ENCODE measurements at places on chromosomes 13 and 19.

GRCh38 chr19:13610039-13610691, 103.9 kb upstream of the CACNA1A start:
- no peak for DNase-seq

GRCh38 chr19:3699741-3700241, 477 bp downstream of the PIP5K1C start:
- DNase-seq = no peak

GRCh38 chr13:27353166-27353583, 71.2 kb upstream of the GTF3A start:
- DNase-seq = no peak

GRCh38 chr19:49758292-49758691, 4.8 kb downstream of the TSKS start:
- DNase-seq = no peak

GRCh38 chr19:38850976-38851621, 1.3 kb upstream of the HNRNPL start:
- DNase-seq = no peak

DNA sequence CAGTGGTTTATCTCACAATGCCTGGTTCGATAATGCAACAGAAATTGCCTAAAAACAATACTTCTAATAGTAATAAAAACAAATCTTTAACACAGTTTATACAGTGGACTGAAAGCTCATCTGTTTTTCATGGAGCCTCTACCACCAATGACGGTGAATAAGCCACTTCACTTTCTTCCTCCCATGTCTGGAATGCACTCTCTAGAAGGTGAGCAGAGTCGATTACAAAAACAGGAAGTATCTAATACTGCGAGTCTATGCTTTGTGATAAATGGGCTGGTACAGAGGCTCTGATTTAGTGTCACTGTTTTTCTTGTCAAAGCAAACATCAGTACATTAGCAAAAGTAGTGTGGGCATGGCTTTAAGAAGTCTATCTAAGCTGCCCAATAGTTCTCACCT, 1348.6 kb upstream of the SLC10A2 start:
- no peak for DNase-seq

DNA sequence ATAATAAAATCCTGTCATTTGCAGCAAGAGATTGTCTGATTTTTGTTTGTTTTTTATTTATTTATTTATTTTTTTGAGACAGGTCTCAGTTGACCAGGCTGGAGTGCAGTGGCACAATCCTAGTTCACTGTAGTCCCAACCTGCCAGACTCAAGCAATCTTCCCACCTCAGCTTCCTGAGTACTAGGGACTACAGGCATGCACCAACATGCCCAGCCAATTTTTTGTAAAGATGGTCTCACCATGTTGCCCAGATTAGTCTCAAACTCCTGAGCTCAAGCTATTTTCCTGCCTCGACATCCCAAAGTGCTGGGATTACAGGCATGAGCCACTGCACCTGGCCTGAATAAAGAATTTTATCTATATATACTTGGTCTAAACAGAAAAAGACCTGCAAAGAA, 17.6 kb downstream of the ZNF233 start:
- DNase-seq = no peak

- DNase-seq = no peak
Measured at GRCh38 chr19:13085666-13086065, 17.0 kb downstream of the LYL1 start.

DNA sequence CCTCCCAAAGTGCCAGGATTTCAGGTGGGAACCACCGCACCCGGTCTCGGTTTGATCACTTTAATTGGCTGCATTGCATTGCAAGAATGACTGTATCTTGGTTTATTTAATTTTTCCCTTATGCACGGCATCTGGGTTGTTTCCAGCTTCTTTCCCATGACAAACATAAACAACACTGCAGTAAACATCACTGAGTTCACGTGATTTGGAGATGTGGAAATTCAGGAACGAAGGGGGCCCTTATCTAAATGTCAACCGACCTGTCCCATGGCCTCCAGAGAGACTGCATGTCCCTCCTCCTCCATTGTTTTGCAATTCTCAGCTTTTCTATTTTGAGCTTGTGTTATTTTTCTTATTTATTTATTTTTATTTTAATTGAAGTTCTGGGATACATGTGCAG, 14.4 kb upstream of the SULT2B1 start:
- no peak for DNase-seq

GRCh38 chr19:55716531-55716930, 21.7 kb downstream of the NLRP9 start:
- DNase-seq = no peak

GRCh38 chr13:73983109-73983508, 151.1 kb downstream of the KLF12 start:
- DNase-seq = no peak

DNA sequence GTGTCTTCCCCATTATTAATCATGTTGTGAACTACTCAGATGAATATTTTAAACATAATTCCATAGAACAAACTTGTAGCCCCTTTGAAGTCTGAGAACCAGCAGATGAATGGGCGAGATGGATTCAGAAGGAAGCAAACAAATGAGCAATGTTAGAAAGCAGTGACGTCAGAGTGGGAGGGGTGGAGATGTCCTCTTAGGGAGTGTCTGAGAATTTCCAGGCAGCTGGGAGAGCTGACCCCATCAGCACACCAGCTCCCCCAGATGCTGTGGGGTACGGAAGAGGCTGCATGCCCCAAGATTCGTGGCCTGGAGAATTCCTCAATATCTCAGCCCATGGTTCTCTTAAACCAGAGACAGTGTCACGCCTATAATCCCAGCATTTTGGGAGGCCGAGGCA, 68.6 kb downstream of the DPF1 start:
- no peak for DNase-seq

DNA sequence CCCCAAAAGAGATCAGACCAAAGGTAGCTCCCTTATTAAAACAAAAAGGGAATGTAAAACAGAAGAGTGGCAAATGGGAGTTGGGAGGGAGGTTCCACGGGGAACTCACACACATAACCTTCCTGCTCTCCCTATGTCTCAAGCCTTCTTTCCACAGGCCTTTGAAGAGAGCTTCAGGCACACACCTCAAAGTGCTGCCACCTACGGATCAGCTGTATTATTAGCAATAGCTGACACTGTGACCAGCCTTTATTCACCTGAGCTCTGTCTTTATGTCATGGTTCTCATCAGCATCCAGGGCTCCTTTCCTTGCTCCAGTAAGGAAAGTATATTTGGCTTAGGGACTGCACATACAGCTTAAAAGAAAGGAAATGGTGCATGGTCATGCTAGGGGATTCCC, 11.3 kb downstream of the ZNF571 start:
- DNase-seq = no peak

GRCh38 chr13:76239031-76239680, 603.0 kb downstream of the LMO7 start:
- no peak for DNase-seq

- DNase-seq = no peak
Measured at GRCh38 chr13:114089751-114090400, 42.5 kb downstream of the RASA3 start.

GRCh38 chr19:37251308-37252229, 33.6 kb downstream of the ZNF383 start:
- DNase-seq = no peak

- no peak for DNase-seq
Measured at GRCh38 chr13:21677075-21677623, 6.3 kb downstream of the FGF9 start.

DNA sequence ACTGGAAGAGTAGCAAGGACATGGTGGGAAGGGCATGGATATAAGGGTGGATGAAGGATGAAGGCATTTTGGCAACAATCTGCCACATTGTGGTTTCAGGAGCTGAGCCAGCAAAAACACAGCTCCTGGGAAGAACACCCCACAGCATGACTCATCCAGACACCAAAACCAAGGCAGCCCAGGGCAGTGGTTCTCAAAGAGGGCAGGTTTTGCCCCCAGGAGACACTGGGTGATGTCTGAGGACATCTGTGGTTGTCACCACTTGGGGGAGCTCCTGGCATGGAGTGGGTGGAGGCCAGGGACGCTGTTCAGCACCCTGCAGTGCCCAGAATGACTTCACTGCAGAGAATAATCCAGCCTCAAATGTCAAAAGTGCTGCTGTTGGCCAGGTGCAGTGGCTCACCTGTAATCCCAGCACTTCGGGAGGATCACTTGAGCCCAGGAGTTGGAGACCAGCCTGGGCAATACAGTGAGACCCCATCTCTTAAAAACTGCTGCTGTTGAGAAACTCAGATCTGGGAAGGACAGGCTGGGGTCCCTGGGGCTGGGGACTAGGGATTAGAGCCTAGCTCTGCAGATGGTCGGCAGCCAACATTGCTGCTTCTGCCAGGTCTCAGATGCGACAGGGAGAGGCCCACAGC, 16.1 kb downstream of the ZFR2 start:
- no peak for DNase-seq

DNA sequence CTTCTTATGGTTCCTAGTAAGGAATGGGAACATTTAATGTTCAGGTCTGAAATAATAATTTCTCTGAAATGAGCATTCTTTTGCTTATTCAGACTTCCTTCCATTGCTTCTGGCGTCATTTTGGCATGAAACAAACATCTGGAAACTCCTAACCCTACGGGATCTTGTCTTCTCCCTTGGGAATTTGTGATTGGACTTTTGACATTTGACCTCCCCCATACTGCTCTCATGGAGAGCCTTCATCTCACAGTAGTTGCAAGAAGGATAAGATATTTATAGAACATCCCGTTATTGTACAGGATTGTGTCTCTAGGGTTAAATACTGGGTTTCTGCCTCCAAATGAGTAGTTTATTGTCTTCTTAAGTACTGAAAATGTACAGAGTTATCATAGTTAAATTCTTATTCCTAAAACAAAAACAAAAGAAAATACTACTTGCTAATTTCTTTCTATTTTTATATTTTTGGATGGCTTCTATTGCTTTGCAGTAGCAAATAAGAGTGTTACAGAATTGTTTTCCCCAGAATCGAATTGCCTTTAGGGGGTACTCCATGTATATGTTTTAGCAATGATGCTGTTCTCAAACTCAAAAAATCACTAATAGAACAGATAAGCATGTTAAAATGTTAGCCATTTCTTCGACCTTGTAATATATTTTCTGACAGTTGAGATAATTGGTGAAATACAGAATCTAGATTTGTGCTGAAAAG, 366.8 kb downstream of the DLEU7 start:
- no peak for DNase-seq

DNA sequence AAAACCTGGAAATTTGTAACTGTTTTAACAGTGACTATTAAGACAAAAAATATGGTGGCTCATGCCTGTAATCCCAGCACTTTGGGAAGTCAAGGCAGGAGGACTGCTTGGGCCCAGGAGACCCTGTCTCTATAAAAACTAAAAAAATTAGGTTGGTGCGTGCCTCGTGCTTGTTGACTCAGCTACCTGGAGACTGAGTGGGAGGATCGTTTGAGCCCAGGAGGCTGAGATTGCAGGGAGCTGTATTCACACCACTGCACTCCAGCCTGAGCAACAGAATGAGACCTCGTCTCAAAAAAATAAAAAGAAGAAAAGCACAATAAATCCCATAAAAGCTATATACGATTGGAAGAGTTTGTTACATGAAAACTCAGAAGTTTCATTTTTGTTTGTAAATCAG, 23.7 kb downstream of the KLF5 start:
- no peak for DNase-seq

DNA sequence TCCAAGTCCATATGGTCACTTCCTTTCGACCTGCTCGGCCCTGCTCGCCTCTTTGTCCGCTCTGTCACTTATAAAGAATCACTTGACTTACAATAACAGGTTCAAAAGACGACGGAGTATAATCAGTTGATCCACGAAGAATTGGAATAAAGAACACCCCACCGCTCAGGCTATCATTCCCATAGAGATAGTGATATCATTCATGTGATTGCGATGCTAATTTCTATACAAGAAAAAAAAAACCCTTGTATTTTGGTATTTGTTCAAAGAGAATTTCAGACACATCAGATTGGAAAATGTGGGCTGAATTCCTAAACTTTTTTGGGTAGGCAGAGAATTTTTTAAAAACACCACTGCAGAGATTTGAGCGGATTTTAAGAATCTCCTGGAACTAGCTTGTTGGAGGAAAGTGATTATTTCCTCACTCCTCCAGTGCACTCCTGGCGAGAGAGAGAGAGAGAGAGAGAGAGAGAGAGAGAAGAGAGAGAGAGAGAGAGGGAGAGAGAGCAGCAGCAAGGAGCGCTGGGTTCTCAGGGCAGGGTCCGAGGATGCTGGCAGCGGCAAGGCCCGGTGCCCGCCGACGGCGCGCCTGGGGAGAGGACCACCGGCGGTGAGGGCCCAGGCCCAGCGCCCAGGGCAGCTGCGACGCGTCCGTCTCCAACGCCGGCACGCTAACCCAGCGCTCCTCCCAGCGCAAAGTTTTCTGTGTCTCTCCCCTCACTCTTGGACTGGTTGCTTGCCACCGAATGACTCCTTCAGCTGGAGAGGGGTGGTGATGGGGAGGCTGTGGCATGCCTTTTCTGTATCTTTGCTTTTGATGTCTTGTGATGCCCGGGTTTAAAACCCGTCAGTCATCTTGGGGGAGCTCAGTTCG, 149.0 kb upstream of the ZNF536 start:
- no peak for DNase-seq

GRCh38 chr13:35225159-35225558, 251.3 kb downstream of the MAB21L1 start:
- DNase-seq = no peak

- no peak for DNase-seq
Measured at GRCh38 chr13:43792076-43792881, 5.5 kb upstream of the ENOX1 start.

DNA sequence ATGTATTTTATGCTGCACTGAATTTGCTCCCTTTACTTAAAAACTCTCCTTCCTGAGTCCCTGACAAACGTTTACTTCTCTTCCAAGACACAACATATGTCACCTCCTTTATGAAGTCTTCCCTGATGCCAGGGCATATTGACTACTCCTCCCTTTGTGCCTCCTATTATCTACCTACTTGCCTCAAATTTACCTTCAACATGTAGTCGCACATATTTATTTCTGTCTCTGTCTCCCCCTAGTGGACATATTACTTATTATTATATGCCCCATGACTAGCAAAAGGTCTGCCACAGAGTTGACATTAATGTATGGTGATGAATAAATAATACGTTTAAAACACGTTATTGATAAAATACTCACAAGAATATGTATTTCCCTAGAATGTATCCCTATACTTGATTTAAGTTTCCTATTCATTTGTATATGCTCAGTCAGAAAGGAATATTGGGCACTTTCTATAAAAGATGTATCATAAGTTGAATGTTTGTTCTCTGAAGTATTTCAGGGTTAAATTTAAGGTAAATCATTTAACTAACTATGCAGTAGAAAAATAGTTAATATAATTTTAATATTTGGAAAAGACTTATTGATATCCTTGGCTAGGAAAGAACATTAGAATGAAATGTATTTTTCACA, 250.3 kb upstream of the ATXN8OS start:
- DNase-seq = no peak
